Panc1 (cell line): ENCODE measurements at places on chromosomes 1 and 21.
A peak's percentile ranks its signal among the peaks of the same experiment; 100 is the strongest.

- DNase-seq: no peak
Observed at GRCh38 chr1:31815752-31816500, at the start of gene SPOCD1. TSS of gene SPOCD1 (minus strand) at chr1:31816022. CDS start at chr1:31815333, 689 bp downstream.

GRCh38 chr1:220235462-220235861, 36.8 kb downstream of the RAB3GAP2 start:
- DNase-seq: peak; percentile 4

DNA sequence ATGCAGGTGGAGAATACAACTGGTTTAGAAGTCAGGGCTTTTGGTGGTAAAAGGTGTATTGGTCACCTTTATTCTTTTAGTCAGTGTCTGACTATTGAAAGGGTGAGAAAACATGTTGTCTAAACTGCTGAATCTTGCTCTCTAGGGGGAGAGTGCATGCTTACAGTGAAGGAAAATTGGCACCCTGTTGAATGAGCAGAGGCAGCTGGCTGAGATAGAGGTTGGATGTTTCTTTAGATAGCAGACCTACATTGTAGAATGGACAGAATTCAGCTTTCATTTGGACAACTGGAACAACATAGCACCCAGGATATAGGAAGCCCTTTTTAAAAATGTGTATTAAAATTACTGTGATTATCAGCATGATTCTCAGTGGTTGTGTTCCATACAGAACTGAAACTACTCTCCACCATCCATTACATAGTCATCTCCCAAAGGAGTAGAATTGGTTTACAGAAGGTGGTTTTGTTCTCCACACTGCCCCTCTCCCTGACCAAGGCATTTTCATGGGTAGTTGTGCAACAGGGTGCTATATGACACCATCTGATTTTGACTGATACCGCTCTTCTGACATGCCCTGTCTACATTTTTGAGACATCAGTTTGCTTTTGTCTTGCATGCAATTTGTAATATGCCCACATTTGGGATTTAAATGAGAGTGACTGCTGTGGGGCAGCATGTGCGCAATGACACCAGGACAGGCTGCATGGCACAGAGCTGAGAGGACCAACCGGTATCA, 16.2 kb downstream of the RHOU start:
- DNase-seq: no peak

DNA sequence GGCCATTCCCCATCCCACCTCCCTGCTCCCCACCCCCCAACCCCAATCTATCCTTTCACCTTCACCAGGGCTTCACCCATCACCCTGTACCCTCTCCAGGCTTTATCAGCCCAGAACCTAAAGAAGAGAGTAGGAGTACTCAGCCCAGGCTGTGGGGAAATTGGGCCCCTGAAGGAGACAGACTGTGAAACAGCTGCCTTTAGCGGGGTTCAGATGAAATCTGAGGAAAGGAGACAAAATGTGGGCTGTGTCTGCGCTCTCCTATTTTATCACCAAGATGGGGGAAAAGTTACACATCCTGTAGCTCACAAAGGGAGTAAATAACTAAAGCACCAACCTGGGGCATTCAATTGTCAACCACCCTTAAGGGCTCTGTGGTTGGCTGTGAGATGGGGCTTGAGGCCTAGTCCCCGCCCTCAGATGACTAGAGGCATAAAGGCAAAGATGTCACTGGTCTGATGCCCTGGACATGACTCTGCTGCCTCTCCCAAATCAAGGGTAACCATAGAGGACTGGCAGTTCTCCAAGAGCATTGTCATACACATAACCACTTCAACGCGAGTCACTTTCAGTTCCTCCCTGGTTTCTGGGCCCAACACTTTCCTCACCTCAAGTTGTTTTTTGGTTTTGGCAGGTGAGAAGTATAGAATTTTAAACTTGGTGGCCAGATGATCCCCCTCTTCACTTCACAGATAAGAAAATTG, 30.0 kb downstream of the SLC27A3 start:
- DNase-seq: peak; percentile 81

DNA sequence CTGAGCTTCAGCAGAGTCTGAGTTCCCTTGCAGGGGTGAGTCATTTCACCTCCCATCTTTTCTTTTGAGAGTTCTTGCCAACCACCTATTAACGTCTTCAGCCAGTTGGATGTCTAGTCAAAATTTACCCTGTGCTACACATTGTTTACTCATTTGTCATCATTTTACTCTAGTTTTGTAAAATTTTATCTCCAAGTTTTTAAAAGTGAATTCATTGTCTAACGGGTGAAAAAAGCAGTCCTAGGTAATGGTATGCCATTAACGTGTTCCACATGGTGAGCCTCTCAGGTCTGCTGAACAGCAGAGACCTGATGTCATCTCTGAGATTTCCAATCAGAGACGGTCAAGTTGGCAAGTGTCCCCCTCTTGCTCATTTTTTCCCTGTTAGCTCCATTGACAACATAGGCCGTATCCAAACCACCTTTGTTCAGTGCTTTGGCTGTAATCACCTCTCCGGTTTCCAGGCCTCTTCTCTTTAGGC, 85.4 kb downstream of the TBX15 start:
- no peak for DNase-seq
